ENCODE measurements at places on chromosomes 12 and 14.

GRCh38 chr14:89428546-89429198 lies 11.6 kb upstream of the FOXN3 start:
- peak; percentile 72 for DNase-seq

- DNase-seq = no peak
Measured at GRCh38 chr12:93663006-93663728, 14.0 kb upstream of the CRADD start.

- no peak for DNase-seq
Measured at GRCh38 chr12:27140478-27140969, 58.1 kb upstream of the C12orf71 start.

DNA sequence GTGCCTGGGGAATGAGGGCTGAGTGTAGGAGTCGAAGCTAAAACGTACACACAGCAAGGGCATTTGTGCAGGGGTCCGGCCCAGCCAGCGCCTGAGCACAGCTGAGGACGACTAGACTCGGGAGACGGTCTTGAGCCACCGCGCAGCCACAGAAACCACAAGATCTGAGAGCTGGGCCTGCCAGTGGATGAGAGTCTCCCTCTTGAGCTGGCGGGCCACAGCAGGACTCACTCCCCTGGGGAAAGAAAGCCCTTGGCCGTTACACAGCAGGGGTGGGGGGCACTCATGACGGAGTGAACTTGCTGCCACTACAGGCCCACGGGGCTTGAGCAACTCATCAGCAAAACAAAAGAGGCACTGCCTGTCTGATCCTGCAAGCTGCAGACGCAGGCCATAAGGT lies 23.0 kb downstream of the STX2 start:
- peak; percentile 48 for DNase-seq

DNA sequence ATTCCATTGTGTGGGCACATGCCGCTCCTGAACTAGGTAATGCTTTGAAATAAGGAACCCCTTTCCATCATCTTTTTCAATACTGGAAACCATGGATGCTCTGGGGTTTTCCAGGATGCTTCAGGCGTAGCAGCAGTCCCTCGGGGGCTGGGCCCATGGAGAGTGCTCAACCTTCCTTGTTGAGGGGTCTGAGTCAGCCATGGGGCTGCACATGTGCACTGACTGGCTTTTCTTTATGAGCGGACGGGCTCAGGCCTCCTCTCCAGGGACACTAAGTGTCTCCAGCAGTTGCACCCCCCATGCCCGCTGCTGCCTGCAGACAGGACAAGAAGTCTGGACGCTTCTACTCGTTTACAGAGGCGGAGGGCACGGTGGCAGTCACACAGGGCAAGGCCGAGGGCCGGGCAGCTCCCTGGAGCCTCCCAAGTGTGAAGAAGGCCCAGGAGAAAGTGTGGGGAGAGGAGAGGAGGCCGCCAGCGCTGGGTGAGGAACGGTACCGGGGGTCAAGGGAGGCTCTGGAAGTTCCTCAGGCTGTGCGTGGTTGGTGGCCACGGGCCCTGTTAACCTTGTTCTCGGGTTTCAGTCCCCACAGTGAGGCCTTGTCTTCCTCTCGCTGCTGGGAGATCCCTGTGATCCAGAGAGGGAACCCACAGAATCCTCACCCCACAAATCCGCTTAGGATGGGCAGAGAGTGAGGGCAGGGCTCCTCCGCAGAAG lies 51.2 kb downstream of the TEAD4 start:
- no peak for DNase-seq

DNA sequence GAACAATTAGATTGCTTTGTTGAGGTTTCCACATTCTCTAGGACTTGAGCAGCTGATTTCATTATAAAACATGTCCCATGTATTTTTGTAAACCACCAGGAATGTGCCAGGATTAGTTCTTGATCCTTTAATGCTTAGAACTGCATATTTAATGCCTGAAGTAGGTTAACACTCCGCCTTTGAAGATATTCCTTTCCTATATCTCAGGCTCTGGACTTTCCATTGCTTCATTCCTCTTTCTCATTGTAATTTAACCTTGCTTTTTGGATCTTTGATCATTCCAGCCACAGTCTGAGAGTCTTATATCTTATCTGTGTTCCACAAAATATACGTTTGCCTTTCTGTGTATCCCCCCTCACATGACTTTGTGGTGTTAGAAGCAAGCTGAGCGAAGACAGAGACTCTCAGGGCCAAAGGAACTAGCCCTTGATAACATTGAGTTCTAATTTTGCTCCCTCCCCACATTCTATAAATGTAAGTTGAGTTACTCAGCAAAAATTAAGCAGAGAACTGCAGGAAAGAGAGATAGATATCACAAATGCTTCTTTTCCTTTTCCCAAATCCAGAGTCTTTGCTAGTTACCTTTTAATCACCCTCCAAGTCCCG lies 2.4 kb upstream of the CLEC1B start:
- no peak for DNase-seq

GRCh38 chr12:108616941-108617858 lies 16.5 kb downstream of the SELPLG start:
- DNase-seq = no peak

DNA sequence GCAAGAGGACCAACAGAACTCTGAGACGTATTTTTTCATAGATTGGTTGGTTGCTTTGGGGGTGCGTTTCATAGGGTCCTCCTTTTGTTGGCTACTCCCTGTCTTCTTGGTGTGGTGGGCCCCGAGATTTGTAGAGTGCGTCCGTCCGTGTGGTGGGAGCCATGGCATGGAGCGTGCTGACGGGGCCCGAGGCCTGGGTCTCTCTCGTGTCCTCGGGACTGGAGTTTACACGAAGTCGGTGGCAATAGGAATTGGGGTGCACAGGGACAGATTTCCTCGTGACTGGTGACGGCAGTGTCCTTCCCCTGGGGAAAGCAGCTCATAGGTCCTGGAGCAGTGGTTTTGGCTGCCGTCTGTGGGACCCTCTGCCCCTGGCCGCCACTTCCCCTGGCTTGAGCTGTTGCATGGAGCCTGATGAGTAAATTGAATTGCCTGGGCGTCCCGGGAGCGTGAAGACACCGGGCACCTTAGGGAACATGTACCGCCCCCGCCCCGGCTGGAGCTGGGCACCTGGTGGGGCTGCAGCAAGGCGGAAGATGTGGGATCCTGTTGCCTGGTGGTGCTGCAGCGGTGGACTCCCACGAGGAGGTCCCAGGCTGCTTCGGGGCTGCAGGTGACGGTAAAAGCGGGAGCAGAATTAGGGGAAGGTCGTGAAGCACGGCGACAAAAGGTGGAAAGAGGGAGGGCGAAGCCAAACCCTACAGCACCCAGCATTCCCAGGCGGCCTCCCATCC lies 153.7 kb upstream of the ALG10B start:
- no peak for DNase-seq

DNA sequence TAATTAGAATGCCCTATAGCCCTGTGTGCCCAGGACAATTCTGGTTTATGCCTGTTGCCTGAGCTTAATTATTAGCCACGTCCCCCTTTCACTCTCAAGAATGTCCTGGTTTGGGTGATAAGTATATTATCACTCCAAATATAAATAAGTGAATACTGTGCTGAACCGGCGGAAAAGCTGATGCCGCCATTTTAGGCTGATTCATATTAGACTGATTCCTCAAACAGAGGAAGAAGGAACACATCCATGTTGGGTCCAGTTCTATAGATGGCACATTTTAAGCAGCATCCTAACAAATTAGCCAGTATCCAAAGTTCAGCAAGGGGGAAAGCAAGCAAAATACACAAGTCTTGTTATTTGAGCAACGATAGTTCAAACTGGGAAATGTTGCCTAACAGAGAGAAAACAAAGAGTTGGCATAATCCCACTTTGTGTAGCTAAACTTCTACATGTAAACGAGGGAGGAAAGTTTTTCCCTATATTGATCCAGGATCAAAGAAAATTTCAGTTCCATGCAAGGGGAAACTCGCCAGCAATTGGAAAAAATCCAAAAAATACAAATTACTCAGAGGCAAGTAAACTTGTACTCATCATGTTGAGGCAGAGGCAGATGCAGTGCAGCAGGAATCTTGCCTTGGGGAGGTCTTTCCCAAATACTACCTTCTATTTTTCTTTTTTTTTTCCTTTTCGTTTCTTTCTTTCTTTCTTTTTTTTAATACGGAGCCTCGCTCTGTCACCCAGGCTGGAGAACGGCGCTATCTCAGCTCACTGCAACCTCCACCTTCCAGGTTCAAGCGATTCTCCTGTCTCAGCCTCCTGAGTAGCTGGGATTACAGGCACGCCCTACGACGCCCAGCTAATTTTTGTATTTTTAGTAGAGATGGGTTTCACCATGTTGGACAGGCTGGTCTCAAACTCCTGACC lies 96.2 kb downstream of the ITPR2 start:
- DNase-seq = no peak

DNA sequence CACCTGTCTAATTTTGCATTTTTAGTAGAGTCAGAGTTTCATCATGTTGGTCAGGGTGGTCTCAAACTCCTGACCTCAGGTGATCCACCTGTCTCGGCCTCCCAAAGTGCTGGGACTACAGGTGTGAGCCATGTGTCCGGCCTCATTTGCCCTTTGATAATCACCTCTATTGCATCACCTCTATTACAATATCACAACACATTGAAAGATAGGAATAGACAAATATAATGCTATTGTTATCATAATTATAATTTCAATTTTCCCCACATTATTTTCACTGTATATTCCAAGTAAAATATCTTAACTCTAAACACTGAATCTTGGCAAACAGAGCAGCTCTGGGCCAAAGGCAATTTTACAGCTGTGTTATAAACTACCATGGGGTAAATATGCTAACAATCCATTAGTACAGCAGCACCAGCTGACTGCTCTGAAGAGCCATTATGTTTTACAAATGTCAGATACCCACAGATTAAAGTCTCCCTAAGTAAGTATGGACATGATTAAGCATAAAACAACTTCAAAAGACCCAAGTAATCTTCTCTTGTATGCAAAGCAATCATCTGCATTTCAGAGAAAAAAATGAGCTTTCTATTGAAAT lies 173.2 kb downstream of the MED13L start:
- no peak for DNase-seq

- no peak for DNase-seq
Measured at GRCh38 chr12:105600911-105601545, 270.5 kb downstream of the C12orf75 start.

- DNase-seq = no peak
Measured at GRCh38 chr12:110694330-110694901, 5.5 kb upstream of the HVCN1 start.

DNA sequence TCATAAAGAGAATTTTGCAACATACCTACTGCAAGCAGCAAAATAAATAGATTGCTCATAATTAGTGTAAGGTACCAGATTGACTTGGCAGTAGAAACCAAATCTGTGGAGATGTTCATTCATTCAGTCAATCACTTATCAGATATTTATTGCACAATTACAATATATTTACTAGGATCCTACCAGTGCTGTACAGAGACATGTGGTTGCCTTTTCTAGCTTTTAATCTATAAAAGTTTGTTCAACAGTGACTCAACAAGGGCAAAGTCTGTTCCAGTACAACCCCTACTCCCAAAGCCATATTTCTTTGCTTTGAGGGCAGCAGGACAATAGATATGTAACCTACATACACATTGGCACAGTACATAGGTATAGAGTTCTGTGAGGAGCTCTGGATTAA lies 27.3 kb downstream of the ABCD2 start:
- no peak for DNase-seq

GRCh38 chr12:93214523-93215289 lies 163.0 kb upstream of the NUDT4 start:
- no peak for DNase-seq

DNA sequence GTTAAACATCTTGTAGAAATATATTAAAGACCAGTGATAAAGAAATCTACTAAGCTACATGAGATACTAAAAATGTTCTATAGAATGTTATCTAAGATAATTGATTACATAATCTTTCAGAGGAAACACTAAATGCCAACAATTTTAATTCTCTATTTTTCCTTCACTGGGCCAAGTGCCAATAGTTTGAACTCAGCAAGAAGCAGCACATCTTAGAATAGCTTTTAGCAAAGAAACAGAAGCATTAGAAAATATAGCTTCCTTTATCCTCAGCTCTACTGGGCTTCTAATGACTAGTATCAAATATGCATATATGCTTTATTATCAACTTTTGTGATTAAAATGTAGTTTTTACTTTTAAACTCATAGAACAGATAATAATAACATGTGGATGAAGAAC lies 461.4 kb upstream of the USP15 start:
- DNase-seq = no peak

DNA sequence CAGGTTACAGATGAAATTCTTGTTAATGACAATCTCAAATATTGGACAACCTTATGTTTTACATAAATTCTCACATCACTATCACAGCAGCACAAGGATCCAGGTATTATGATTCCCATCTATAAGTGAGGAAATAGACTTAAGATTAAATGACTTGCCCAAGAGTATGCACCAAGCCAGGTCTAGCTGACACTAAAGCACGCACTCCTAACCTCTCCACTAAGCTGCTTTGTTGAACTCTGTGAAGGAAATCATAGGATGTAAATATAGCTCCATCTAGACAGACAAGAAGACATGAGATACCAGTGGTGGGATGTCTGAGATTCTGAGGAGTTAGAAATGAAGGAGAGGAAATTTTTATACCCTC lies 87.9 kb downstream of the PHLDA1 start:
- DNase-seq = no peak

DNA sequence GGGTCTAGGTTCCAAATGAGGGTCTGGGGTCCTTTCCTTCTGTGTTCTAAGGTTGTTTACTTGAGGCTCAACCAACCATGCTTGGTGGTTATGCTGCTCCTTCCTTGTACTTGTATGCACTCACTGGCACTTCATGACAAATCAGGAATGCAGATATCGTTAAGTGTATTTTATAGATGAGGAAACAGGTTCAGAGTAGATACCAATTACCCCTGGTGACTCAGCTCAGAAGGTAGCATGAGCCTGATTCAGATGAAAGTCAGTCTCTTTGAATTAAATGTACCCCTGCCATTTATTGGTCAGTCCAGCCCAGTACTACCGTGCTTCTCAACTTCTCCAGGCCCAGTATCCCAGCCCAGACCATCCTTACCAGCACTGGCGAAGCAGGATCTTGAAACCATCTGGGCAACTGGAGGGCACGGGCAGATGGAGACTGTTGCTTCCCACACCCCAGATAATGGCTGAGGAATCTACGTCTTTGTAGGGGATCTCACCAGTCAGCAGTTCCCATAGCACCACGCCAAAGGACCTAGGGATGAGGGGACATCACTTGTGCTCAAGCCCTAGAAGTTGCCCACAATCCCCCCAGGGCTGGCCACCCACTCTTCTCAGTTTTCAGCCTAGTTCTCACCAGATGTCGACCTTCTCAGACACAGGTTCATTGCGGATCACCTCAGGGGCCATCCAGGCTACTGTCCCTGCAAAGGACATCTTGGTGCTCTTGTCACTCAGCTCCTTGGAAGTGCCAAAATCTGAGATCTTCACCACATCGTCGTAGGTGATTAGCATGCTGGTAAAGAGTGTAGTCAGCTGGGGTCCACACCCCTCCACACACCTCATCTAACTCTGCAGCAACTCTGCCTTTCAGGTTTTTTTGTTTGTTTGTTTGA lies 14.3 kb downstream of the MAP3K12 start:
- no peak for DNase-seq

DNA sequence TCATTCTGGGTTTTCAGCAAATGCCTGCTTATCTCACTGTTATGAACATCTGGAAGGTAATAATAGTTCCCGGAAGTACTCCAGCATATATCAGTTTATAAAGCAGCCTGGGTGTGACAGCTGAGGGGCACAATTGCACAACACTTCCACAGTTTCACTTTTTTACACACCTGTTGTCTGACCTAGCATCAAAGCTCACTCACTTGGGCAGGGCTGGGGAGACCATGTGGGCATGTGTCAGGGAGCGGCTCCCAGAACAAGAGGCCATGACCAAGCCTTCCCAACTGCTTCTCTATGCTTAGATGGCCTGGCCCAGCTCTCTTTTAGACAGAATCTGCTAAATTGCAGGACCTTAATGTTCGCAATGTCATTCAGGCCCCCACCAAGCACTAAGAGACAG lies 51.1 kb upstream of the RIC8B start:
- DNase-seq = no peak

- no peak for DNase-seq
Measured at GRCh38 chr14:99598774-99599173, 5.2 kb downstream of the CCDC85C start.
